ENCODE measurements at places on chromosomes 2 and 18. TPM values are rescaled to one million over a fixed set of nuclear protein-coding genes. Genes with fewer than 3 reads are reported as not detected.

Gene LYG2
- total RNA-seq, result not detected

Gene MTCL1
- total RNA-seq, result 27.1 TPM

Gene TOGARAM2
- 0.13 TPM for total RNA-seq

Gene FAM117B
- total RNA-seq, result 4.4 TPM

Gene THAP4
- total RNA-seq, result 45.0 TPM

Gene MARCHF4
- 9.6 TPM for total RNA-seq

Gene SERPINB10
- 0.07 TPM for total RNA-seq

Gene NEB
- 1.3 TPM for total RNA-seq
